ENCODE measurements at places on chromosomes 7 and 10.

GRCh38 chr10:127553417-127553816 is 4.3 kb downstream of the NPS start:
- no peak overlapping the region for H3K4me3 ChIP-seq
- H3K36me3 ChIP-seq = no peaks in the 10 kb centered on the region
- no peak for DNase-seq
- H3K27ac ChIP-seq = no peak overlapping the region
- H3K4me1 ChIP-seq = no peaks in the 10 kb centered on the region

- no peaks in the 10 kb centered on the region for H3K4me1 ChIP-seq
- H3K27ac ChIP-seq = no peak overlapping the region
- H3K4me3 ChIP-seq = no peak overlapping the region
- no peaks in the 10 kb centered on the region for H3K36me3 ChIP-seq
- no peak for DNase-seq
- H3K27me3 ChIP-seq = no peaks in the 10 kb centered on the region
Observed at GRCh38 chr10:14092799-14093198, 237.9 kb downstream of the FRMD4A start.

GRCh38 chr7:44154703-44155102 is 13.6 kb upstream of the MYL7 start:
- no peaks in the 10 kb centered on the region for H3K36me3 ChIP-seq
- H3K4me3 ChIP-seq = no peak overlapping the region
- no peaks in the 10 kb centered on the region for H3K27me3 ChIP-seq
- H3K27ac ChIP-seq = no peak overlapping the region
- H3K4me1 ChIP-seq = no peaks in the 10 kb centered on the region
- DNase-seq = no peak

- no peak overlapping the region for H3K4me3 ChIP-seq
- H3K36me3 ChIP-seq = no peaks in the 10 kb centered on the region
- no peak overlapping the region for H3K27ac ChIP-seq
- peaks cover 7% of the 10 kb centered on the region for H3K4me1 ChIP-seq
- peaks cover 6% of the 10 kb centered on the region for H3K27me3 ChIP-seq
Observed at GRCh38 chr10:71666639-71667386, 52.8 kb downstream of the C10orf105 start.

DNA sequence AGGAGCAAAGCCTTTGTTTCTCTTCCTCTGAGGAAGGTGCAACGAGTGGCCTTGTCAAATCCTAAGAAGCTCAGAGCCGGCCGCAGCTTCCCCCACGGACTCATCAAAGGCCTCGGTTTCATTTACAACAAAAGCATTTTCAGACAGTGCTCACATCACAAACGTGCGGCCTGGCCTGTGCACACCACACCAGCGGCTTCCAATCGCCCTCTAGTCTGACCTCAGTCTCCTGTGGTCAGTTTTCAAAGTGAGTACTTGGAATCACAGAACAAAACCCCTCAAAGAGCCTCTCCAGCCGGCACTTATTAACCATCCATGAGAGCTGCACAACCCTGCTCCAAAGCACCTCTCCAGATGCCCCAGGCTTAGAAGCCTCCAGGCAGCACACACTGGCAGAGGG is 3.3 kb downstream of the RADIL start:
- H3K4me1 ChIP-seq = peaks cover 8% of the 10 kb centered on the region
- H3K27ac ChIP-seq = no peak overlapping the region
- H3K4me3 ChIP-seq = no peak overlapping the region

DNA sequence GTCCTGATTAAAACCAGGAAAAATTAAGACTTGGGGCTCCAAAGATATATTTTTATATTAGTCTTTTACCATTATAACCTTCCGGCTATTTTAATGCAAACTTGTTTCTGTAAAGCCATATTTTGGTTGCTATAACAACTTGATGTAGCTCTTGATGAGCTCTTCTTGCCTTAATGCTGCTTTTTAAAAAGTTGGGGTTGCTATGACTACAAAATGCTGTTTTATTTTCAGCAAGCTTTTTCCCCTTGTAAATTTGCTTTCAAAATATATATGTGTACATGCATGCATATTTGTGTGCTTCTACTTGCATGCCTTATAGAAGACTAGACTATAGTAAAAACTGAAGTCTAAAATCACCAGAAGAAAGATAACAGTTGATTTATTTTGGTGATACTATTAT is 99.7 kb downstream of the CSTF2T start:
- peaks cover 2% of the 10 kb centered on the region for H3K27me3 ChIP-seq
- DNase-seq = no peak
- H3K27ac ChIP-seq = no peak overlapping the region

GRCh38 chr7:29090836-29091601 is 55.3 kb downstream of the CPVL start:
- H3K36me3 ChIP-seq = no peaks in the 10 kb centered on the region
- no peak for DNase-seq
- peak overlapping the region; percentile 77 for H3K4me3 ChIP-seq
- peaks cover 16% of the 10 kb centered on the region for H3K4me1 ChIP-seq
- peaks cover 3% of the 10 kb centered on the region for H3K27me3 ChIP-seq
- H3K27ac ChIP-seq = no peak overlapping the region

- no peaks in the 10 kb centered on the region for H3K36me3 ChIP-seq
- H3K4me3 ChIP-seq = no peak overlapping the region
- H3K27ac ChIP-seq = no peak overlapping the region
Observed at GRCh38 chr7:5443678-5444077, 20.0 kb upstream of the TNRC18 start.

- H3K27ac ChIP-seq = no peak overlapping the region
- H3K4me1 ChIP-seq = no peaks in the 10 kb centered on the region
- H3K36me3 ChIP-seq = peaks cover 27% of the 10 kb centered on the region
- DNase-seq = no peak
- H3K27me3 ChIP-seq = no peaks in the 10 kb centered on the region
Observed at GRCh38 chr10:122992031-122992585, 11.9 kb downstream of the PSTK start.

GRCh38 chr7:158274996-158275395 is 312.6 kb downstream of the PTPRN2 start:
- H3K4me3 ChIP-seq = no peak overlapping the region
- DNase-seq = no peak
- H3K27ac ChIP-seq = no peak overlapping the region
- no peaks in the 10 kb centered on the region for H3K27me3 ChIP-seq

- DNase-seq = no peak
- H3K4me1 ChIP-seq = no peaks in the 10 kb centered on the region
- H3K36me3 ChIP-seq = no peaks in the 10 kb centered on the region
- H3K27ac ChIP-seq = no peak overlapping the region
Observed at GRCh38 chr10:28794986-28795385, 117.7 kb downstream of the BAMBI start.

GRCh38 chr10:131127138-131127589 is 184.4 kb downstream of the TCERG1L start:
- H3K27me3 ChIP-seq = peaks cover 2% of the 10 kb centered on the region
- DNase-seq = no peak
- no peaks in the 10 kb centered on the region for H3K4me1 ChIP-seq
- no peak overlapping the region for H3K4me3 ChIP-seq
- H3K27ac ChIP-seq = no peak overlapping the region

GRCh38 chr7:36154255-36155212 is 1.5 kb downstream of the EEPD1 start:
- H3K4me3 ChIP-seq = peak overlapping the region; percentile 78
- H3K27me3 ChIP-seq = peaks cover 10% of the 10 kb centered on the region
- no peaks in the 10 kb centered on the region for H3K36me3 ChIP-seq
- peaks cover 13% of the 10 kb centered on the region for H3K4me1 ChIP-seq
- DNase-seq = no peak
- no peak overlapping the region for H3K27ac ChIP-seq

GRCh38 chr7:108845951-108846350 is 276.3 kb downstream of the DNAJB9 start:
- H3K36me3 ChIP-seq = no peaks in the 10 kb centered on the region
- H3K27ac ChIP-seq = no peak overlapping the region
- no peaks in the 10 kb centered on the region for H3K27me3 ChIP-seq

DNA sequence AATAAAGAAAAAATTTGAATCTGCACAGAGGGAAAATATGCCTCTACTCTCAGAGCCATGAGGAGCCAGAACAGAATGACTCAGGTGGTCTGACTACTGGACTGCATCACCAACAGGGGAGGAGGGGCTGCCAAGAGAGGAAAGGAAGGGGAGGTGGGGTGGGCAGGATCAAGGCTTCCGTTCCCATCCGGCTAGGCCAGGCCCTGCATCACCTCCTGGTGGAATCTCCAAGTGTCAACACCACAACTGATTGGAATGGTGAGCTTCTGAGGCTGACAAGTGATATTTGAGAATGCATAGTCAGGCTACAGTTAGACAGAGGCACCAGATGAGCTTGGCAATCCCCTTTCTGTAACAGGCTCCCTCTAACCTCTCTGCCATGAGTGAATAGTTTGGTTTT is 10.4 kb upstream of the GPR26 start:
- H3K27ac ChIP-seq = no peak overlapping the region
- no peak for DNase-seq
- H3K4me3 ChIP-seq = no peak overlapping the region
- H3K27me3 ChIP-seq = peaks cover 1% of the 10 kb centered on the region
- H3K36me3 ChIP-seq = no peaks in the 10 kb centered on the region

DNA sequence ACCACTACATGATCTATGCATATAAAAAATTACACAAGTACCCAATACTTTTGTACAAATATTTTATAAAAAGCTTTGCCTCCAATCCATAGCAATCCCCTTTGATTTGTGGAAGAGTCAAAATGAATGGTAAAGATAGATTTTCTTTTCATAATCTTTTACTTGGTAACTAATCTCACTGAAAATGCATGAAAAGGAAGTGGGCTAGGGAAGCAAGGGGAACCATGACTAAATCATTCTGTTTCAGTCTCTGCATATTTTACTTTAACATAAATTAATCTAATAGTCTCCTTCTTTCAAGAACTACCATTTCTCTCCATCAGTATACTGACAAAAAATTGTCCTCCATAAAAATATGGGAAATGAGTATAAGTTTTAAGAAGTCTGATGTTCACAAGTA is 96.9 kb downstream of the TES start:
- no peak overlapping the region for H3K4me3 ChIP-seq
- peaks cover 10% of the 10 kb centered on the region for H3K27me3 ChIP-seq
- no peak overlapping the region for H3K27ac ChIP-seq
- H3K4me1 ChIP-seq = no peaks in the 10 kb centered on the region
- no peaks in the 10 kb centered on the region for H3K36me3 ChIP-seq
- DNase-seq = no peak

DNA sequence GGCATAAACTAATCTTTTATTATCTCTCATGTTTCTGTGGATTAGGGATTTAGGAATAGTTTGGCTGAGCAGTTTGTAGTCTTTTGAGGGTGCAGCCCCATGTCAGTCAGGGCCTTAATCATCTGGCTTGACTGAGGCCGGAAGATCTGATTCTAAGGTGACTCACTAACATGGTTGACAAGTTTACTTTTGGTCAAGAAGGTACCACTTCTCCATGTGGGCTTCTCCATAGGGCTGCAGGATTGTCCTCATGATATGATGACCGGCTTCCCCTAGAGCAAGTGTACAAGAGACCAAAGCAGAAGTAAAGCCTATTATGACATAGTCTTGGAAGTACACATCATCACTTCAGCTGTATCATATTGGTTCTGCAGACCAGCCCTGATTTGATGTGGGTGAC is 45.9 kb upstream of the OIT3 start:
- H3K4me3 ChIP-seq = no peak overlapping the region
- H3K27ac ChIP-seq = no peak overlapping the region
- no peaks in the 10 kb centered on the region for H3K36me3 ChIP-seq

DNA sequence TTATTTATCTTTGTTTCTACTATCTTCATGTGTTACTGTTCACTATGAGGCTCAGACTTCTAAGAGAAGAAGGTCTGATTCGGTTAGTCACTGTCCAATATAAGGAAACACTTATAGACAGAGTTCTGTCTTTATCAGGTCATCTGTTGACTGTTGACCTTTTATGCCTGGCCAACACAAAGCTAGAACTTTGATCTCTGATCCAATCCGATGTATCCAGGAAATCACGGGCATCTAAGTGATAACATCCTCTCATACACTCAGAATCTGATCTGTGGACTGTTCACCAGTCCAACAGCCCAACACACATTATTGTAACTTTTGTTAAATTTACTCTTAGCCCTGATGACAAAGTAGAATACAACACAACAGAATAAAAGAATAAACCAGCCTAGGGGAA is 114.6 kb downstream of the SRI start:
- no peak overlapping the region for H3K4me3 ChIP-seq
- H3K36me3 ChIP-seq = no peaks in the 10 kb centered on the region
- H3K27ac ChIP-seq = no peak overlapping the region
- peaks cover 4% of the 10 kb centered on the region for H3K4me1 ChIP-seq

GRCh38 chr10:95976362-95977229 is 66.8 kb upstream of the CCNJ start:
- no peak for DNase-seq
- H3K36me3 ChIP-seq = no peaks in the 10 kb centered on the region
- no peak overlapping the region for H3K27ac ChIP-seq
- H3K27me3 ChIP-seq = peaks cover 2% of the 10 kb centered on the region
- no peaks in the 10 kb centered on the region for H3K4me1 ChIP-seq

DNA sequence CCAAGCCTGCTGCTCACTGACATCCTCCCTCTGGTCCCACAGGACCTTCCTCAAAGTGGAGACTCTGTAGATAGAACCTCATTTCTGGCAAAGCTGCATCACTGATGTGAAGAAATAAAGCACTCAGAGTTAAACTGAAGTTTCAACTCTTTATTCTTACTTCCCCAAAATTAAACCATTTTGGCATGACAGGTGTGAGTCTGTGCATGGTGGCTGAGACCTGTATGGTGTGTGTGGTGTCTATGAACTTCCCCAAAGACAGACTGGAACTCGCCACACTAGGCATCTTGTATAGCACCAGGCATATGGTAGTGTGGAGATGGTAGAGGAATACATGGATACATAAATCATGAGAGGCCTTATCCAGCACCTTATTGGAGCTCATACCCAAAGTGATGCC is 6.6 kb upstream of the WDFY4 start:
- H3K4me1 ChIP-seq = no peaks in the 10 kb centered on the region
- H3K27me3 ChIP-seq = peaks cover 9% of the 10 kb centered on the region
- no peaks in the 10 kb centered on the region for H3K36me3 ChIP-seq
- no peak overlapping the region for H3K27ac ChIP-seq
- H3K4me3 ChIP-seq = no peak overlapping the region

DNA sequence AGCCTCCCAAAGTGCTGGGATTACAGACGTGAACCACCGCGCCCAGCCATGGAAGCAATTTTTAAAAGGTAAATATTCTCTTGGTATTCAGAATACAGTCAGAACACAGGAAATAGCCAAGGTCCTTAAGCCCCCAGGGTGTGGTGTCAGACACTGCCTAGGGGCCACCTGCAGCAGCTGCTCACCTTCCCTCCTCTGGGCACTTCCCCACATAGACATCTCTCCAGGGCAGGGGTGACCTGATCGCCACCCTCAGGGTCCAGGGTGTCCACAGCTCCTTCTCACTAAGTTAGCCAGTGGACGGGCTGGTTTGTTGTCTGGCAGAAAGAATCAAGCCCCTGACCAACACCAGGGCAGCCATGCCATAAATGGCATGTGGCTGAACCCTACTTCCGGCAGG is 15.9 kb downstream of the URGCP start:
- peaks cover 10% of the 10 kb centered on the region for H3K36me3 ChIP-seq
- peaks cover 18% of the 10 kb centered on the region for H3K4me1 ChIP-seq
- no peaks in the 10 kb centered on the region for H3K27me3 ChIP-seq
- H3K27ac ChIP-seq = no peak overlapping the region
- DNase-seq = no peak

All from activated T-helper 1 cell treated with anti-CD3 and anti-CD28 coated beads, Interleukin-12 subunit alpha, Interleukin-12 subunit beta, Interleukin-2, Interleukin-4 antibody, amounts not matched to agents 30 ng/mL and 10 ng/mL and 1 ng/mL, durations not matched to agents 14 hours and 24 hours and 36 hours (primary cell).